HT-29 (cell line): ENCODE measurements at places on chromosomes 3 and 15.

GRCh38 chr3:64612916-64613526, 74.8 kb downstream of the ADAMTS9 start:
- DNase-seq, result no peak

GRCh38 chr15:30877070-30877469, 26.6 kb upstream of the FAN1 start:
- DNase-seq, result no peak

DNA sequence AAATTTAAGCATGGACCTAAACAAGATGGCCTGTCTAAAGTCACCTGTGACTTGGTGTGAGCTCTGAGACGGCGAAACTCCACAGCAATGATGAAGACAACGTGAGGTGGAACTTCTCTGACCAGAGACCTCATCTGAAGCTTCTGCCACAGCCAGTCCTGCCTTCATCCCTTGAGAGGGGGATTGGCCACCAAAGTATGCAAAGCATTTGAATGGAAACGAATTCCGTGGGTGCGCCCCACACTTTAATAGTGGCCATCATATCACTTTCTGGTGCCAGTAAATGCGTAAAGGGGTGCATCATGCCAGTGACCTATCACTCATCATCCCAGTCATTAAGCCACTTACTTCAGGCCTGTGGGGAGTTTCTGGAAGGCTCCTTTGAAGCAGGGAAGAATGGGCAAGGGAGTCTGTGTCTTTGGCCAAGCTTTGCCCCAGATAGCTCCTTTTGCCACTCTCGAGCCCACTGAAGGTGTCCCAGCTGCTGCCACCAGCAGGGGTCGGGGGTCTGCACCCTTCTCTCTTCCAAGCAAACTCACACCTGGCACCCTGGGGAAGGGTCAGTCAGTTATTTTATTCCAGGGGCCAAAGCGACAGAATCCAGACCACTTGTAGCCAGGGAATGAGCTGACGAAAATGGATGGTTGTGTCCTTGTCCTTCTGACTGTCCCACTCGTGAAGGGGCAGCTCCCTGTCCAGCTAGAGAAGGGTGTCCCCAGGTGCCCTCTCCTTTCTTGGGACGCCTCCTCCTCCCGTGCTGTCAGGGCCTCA, 17.7 kb downstream of the MUC20 start:
- DNase-seq, result no peak

- DNase-seq, result peak; percentile 84
Measured at GRCh38 chr3:136042608-136043221, 77.2 kb downstream of the PPP2R3A start.

- no peak for DNase-seq
Measured at GRCh38 chr3:126541628-126542339, 16.9 kb downstream of the C3orf22 start.

- no peak for DNase-seq
Measured at GRCh38 chr3:134007819-134008218, 21.9 kb downstream of the SLCO2A1 start.
